ENCODE measurements at places on chromosomes 5 and 9.

GRCh38 chr5:146703499-146703898 is 175.1 kb downstream of the PPP2R2B start:
- DNase-seq, result no peak

DNA sequence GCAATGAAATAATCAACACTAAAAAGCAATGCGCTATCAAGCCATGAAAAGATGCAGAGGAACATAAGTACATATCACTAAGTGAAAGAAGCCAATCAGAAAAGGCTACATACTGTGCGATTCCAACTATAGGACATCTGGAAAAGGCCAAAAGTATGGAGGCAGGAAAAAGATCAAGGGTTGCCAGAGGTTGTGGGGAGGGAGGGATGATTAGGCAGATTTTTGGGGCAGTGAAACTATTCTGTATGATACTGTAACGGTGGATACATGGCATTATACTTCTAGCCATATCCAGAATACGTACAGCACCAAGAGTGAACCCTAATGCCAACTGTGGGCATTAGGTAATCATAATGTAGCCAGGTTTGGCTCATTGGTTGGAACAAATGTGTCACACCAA is 50.0 kb upstream of the FAM120AOS start:
- no peak for DNase-seq

DNA sequence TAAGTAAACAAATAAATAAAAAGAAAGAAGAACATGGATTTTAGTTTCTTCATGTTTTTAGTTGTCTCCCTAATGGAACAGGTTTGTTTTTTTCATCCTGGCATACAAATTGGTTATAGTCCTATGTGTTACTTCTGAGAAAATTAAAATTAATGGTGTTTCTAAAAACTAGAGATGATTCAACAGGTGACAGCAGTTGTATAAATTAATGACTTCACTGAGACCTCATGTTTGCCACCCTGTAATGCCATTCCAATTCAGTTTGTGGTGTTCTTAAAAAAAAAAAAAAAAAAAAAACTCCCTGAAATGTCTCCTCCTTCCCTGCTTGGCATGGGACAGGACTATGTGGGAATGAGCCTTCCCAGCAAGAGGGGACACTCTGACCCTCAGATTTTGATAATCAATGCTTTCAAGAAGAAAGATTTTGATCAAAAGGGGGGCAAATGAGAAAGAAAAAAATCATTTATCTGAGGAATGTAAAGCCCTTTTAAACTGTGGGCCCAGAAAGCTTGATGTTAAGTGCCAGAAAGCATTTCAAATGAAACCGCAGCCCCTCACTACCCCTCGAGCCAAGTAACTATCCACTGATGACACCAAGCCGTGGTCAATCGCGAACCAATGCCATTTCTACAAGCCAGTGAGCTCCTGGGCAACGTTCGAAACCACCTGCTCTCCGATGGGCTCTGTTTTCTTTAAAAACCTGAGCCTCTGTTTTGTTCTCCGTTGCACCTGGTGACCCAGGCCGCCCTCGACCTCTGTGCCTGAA is 941 bp downstream of the EXD3 start:
- no peak for DNase-seq

DNA sequence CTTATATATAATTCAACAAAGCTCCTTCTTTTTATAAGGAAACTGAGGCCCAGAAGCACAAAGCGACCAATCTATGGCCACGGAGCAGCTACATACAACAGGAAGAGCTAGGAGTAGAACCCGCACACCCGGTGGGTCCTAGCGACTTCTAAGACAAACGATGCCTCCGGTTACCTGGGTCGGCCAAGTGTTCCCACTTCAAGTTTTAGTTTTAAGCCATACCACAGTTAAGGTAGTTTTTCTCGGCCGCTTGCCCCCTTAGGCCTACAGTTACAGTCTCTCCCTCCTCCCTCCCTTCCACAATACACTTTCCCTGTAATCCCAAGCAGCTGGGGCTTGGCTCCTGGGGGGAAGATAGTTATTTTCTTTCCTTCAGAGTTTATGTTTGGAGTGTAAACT is 533 bp downstream of the SREK1IP1 start:
- no peak for DNase-seq

GRCh38 chr5:78649861-78650496 is 1.4 kb upstream of the LHFPL2 start:
- no peak for DNase-seq

GRCh38 chr9:80049096-80049782 is 477.5 kb downstream of the TLE4 start:
- DNase-seq, result no peak

GRCh38 chr9:89400403-89401116 is 82.3 kb downstream of the SECISBP2 start:
- DNase-seq, result no peak

- no peak for DNase-seq
Measured at GRCh38 chr9:123087359-123087888, 54.0 kb downstream of the GPR21 start.

GRCh38 chr5:54702470-54702869 is 184.9 kb downstream of the SNX18 start:
- no peak for DNase-seq

DNA sequence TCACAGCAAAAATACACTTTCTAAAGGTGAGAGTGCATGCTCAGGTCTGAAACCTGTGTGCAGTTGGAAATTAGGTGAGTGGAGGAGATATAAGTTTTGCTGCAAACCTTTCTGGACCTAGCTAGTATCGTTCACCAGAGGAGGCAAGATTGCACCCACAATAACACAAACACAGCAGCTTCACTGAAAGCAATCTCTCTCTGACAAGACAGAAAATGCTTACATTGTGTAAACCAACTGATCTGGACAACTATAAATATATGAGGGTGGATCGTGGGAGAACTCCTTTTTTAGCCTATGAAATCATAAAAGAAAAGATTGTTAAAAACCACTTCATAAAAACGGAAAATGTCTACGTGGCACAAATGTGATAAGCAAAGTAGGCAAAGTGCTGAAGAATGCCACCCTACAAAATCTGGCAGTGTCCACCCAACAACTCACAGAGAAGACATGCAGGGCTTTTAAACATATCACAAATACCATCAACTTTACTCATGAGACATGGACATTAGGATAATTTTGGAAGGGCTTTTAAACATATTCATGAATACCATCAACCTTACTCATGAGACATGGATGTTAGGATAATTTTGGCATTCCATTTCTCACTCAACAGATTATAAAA is 134.3 kb downstream of the CDH18 start:
- no peak for DNase-seq

DNA sequence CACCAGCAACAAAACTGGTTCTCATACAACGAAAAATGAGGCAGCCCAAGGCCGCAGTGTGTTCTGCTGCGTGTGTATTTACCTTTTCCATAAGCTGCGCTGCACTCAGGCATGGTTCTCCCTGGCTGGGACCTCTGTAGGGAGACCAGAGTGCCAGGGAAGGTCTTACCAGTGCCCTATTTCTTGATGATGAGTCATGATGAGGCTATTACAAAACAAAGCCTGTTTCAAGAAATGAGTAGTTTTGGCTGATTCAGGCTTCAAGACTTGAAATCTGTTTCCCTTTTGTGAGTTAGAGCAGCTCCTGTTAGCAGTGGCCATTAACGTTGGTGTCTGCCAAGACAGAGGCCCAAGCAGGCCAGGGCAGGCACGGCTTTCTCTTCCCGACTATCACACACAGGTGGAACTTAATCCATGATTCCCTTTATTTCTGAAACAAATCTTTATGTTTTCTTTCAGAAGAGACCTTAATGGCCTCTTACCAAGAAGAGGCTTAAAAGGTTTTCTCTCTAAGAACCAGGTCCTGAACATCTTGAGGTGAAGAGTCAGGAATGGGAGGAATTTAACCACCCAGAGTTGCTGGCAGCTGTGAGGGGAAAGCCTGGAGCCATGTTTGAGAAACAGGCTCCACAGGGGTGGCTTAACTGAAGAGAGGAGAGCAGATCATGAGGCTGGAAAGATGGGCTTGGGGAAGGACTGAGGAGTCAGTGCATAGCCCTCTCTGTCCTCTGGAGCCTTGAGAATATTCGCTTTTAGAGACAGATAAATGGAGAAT is 41.4 kb upstream of the TIFAB start:
- no peak for DNase-seq

- DNase-seq, result no peak
Measured at GRCh38 chr9:135403733-135404450, 75.7 kb upstream of the PPP1R26 start.

GRCh38 chr9:87434366-87434765 is 63.3 kb upstream of the DAPK1 start:
- DNase-seq, result no peak

DNA sequence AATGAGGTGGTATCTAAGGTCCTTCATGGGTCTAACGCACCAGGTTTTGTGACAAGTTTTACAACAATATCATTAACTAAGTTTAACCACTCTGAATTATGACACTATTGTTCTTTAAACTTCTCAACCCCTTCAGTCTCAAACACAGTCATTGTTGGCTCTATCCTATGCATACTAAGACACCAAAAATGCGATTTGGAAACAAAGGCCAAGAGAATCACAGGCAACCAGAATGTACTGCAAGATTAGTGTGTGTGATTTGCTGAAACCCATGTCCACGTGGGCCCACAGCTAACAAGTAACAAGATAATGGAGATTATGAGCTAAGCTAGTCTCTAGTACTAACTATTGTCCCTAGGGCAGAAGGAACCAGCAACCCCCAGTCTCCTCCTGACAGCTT is 142.2 kb upstream of the RANBP3L start:
- no peak for DNase-seq

DNA sequence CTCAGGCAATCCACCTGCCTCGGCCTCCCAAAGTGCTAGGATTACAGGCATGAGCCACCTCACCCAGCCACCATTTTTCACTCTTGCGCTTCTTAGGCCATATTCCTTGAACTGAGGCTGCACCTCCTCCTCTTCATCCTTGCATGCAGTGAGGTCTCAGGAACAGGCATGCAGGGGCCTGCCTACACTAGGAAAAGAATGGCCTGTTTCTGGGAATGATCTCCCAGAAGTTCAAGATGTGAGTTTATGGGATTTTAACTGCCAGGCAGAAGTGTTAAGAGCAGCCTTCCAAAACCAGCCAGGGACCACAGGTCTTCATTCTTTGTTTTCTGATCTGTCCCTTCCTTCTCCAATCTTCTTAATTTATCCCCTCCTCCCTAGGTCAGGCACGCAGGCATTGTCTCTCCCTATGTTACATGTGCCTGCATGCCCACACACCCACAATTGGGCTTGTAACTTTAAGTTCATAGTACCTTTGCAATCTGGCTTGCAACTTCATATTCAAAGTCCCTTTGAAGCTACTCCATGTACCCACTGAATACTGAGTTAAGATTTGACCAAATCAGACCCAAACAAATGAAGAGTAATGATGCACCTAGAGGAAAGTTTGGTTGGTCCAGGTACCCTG is 10.5 kb upstream of the HSPA4 start:
- no peak for DNase-seq

DNA sequence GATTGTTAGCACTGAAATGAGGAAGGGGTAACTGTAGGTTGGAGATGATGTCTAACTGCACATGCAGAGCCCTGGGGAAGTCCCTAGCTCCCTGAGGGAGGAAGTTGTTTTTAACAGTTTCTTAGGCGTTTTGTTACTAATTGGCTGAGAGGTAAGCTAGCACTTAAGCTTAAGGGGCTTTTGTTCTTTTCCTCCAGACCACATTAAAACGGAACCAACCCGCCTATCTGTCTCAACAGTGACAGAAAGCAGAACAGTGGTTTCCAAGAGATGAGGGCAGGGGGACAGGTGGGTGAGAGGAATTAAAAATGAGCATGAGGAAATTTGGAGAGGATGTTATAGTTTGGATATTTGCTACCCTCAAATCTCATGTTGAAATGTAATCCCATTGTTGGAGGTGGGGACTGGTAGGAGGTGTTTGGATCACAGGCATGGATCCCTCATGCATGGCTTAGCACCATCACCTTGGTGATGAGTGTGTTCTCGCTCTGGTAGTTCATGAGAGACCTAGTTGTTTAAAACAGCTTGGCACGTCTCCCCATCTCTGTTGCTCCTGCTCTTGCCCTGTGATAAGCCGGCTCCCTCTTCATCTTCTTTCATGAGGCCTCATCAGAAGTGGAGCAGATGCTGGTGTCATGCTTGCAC is 38.9 kb downstream of the LYRM7 start:
- no peak for DNase-seq

GRCh38 chr5:135369952-135370351 is 29.1 kb downstream of the MACROH2A1 start:
- no peak for DNase-seq

DNA sequence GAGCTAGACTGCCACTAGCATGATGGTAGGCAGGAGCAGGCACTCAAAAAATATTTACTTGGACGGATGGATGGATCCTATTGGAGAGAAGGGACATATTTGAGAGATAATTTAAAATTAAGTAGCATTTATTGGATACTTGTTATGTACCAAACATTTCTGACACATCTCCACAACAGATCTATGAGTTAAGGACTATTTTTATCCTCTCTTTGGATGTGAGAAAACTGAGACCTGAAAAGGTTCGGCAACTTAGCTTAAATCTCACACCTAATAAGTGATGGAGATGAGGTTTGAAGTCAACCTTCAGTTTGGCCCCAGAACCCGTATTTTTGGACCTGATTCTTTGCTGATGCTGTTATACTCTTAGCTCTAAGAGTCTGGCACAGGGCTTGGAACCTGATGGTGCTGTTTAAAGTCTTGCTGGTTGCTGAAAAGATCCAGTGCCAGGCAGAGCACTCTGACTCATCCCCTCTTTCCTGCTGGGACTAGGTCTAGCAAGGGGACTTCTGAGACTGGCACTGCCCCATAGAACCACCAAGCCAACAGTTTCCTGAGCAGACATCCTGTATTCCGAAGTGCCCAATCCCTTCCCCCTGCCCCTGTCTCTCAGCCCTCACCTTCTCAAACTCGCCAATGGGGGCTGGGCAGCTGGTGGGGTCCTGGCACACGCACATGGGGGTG is 15.6 kb downstream of the SPARC start:
- no peak for DNase-seq

Data from NCI-H2081 treated with DMSO at 0.1 percent for 48 hours (cell line).